ENCODE measurements at places on chromosomes 1 and 21.

- no peak overlapping the region for H3K27ac ChIP-seq
- H3K4me3 ChIP-seq = no peak overlapping the region
- H3K4me1 ChIP-seq = peaks cover 2% of the 10 kb centered on the region
- H3K27me3 ChIP-seq = no peaks in the 10 kb centered on the region
- DNase-seq = no peak
These were observed 46.9 kb downstream of the SLC45A1 start for GRCh38 chr1:8364528-8365442.

DNA sequence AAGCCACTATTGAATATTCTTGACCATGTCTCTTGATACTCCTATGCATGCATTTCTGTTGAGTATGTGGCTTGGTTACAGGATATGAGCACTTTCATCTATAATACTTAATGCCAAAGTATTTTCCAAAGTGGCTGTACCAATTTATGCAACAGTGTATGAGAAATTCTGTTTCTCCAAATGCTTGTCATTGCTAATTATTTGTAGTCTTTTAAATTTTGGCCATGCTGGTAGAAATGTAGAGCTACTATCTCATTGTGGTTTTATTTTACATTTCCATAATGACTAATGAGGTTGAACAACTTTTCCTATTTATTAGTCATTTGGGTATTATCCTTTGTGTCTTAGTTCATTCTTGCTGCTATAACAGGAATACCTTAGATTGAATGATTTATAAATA is 71.4 kb upstream of the TSPAN2 start:
- no peaks in the 10 kb centered on the region for H3K27me3 ChIP-seq
- no peaks in the 10 kb centered on the region for H3K36me3 ChIP-seq
- no peak overlapping the region for H3K27ac ChIP-seq
- no peak overlapping the region for H3K4me3 ChIP-seq
- no peak for DNase-seq
- H3K4me1 ChIP-seq = no peaks in the 10 kb centered on the region

DNA sequence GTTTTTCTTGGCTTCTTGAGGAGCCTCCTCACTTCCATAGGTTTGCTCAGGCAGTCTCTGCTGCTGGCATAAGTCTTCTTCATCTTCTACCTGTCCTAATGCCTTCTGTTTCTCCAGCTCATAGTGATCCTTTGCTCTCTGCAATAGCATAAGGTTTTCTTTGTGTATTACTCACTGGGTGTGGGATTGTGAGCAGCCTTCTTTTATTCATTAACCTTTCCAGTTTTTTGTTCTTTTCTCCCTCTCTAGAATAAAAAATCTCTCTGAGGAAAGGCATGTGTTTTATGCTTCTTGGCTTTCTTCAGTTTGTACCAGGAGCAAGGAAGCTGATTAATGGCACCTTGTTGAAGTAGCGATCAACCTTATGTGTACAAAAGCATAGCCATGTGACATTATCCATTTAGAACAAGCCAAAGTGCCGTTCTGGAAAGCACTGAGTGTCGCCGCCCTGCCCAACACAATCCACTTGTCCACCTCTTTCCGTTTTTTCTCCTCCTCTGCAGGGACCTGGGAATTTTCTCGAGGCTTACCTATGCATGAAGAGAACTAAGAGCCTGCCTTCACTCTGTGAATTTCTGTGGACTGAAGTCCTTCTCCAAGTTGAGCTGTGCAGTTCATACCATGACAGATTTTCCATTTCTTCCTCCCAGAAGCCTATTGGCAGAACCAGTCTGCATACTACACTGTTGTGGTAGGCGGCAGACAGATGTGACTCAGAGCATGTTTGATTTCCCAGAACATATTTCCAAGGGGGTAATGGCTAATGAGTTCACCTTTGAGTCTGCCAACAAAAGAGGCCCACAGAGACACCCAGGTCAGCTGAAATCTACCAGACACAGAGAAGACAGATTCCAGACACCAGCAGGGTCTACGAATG is 39.0 kb downstream of the DPT start:
- no peak overlapping the region for H3K4me3 ChIP-seq
- peaks cover 10% of the 10 kb centered on the region for H3K27me3 ChIP-seq
- no peak overlapping the region for H3K27ac ChIP-seq
- H3K36me3 ChIP-seq = no peaks in the 10 kb centered on the region
- no peak for DNase-seq

DNA sequence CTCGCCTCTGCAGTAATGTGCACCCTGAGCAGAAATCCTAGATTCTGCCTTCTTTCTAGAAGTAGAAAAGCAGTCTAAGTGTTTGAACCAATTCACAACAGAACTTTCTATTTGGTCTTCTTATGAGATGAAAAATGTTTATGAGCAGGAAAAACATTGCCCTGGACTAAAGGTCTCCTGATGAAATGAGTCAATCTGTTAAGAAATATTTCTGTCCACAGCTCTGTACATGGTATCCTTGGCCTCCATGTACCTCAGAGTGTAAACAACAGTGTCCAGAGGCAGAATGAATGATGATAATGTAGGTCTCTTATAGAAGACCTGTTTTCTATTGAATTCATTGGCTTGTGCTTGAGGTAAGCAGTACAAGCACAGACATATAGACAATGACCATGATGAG is 6.2 kb upstream of the APCS start:
- no peak overlapping the region for H3K4me3 ChIP-seq
- H3K36me3 ChIP-seq = no peaks in the 10 kb centered on the region

- DNase-seq = peak; percentile 54
- H3K4me1 ChIP-seq = peaks cover 79% of the 10 kb centered on the region
- peak overlapping the region; percentile 88 for H3K27ac ChIP-seq
- H3K36me3 ChIP-seq = peaks cover 47% of the 10 kb centered on the region
These were observed 48.6 kb downstream of the MDM4 start for GRCh38 chr1:204564835-204565234.

DNA sequence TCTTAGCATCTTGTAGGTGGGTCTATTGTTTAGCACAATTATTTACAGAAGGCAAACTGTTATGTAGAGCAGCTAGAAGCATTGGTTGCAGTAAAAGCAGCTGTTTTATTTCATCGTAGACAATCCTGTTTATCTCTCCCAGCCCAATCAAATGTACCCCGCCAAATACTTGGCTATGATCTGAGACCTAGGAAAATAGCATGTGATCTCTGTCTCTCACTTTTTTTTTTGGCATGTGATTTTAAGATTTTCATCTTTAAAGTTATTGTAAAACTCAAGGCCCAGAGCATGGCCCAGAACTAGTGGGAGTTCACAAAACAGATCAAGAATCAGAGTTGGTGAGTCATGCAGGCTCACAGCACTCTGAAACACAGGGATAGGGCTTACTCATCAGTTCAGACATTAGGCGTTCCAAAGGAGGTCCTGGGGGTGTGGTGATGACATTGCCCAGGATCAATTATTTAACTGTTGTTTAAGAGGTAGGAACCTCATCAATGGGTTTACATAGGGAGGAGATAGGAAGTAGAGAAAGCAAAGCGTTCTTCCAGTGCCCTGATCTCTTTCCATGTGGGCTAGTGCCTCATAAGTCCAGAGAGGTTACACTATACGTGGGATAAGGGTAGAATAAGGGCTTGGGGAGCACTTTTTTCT is 40.2 kb downstream of the TBX19 start:
- H3K27ac ChIP-seq = no peak overlapping the region
- peaks cover 24% of the 10 kb centered on the region for H3K4me1 ChIP-seq
- no peaks in the 10 kb centered on the region for H3K27me3 ChIP-seq
- DNase-seq = no peak
- H3K4me3 ChIP-seq = no peak overlapping the region
- peaks cover 4% of the 10 kb centered on the region for H3K36me3 ChIP-seq

GRCh38 chr1:38102636-38103035 is 56.0 kb upstream of the POU3F1 start:
- no peaks in the 10 kb centered on the region for H3K36me3 ChIP-seq
- no peak overlapping the region for H3K27ac ChIP-seq
- no peaks in the 10 kb centered on the region for H3K4me1 ChIP-seq
- no peak overlapping the region for H3K4me3 ChIP-seq

- DNase-seq = peak; percentile 48
- peak overlapping the region; percentile 39 for H3K4me3 ChIP-seq
- H3K27me3 ChIP-seq = no peaks in the 10 kb centered on the region
- H3K27ac ChIP-seq = no peak overlapping the region
- H3K4me1 ChIP-seq = peaks cover 9% of the 10 kb centered on the region
These were observed 34.9 kb downstream of the CENPF start for GRCh38 chr1:214637722-214638458.

- no peaks in the 10 kb centered on the region for H3K27me3 ChIP-seq
- no peak overlapping the region for H3K4me3 ChIP-seq
- H3K4me1 ChIP-seq = no peaks in the 10 kb centered on the region
- no peak for DNase-seq
- H3K27ac ChIP-seq = no peak overlapping the region
- H3K36me3 ChIP-seq = no peaks in the 10 kb centered on the region
These were observed 290.3 kb downstream of the CHRM3 start for GRCh38 chr1:239676522-239677273.

GRCh38 chr21:16082038-16082816 is 352.4 kb downstream of the USP25 start:
- H3K36me3 ChIP-seq = no peaks in the 10 kb centered on the region
- no peaks in the 10 kb centered on the region for H3K4me1 ChIP-seq
- no peaks in the 10 kb centered on the region for H3K27me3 ChIP-seq
- no peak overlapping the region for H3K4me3 ChIP-seq

- H3K4me1 ChIP-seq = no peaks in the 10 kb centered on the region
- no peaks in the 10 kb centered on the region for H3K27me3 ChIP-seq
- DNase-seq = no peak
These were observed 109.5 kb upstream of the UBE2U start for GRCh38 chr1:64093941-64094340.

DNA sequence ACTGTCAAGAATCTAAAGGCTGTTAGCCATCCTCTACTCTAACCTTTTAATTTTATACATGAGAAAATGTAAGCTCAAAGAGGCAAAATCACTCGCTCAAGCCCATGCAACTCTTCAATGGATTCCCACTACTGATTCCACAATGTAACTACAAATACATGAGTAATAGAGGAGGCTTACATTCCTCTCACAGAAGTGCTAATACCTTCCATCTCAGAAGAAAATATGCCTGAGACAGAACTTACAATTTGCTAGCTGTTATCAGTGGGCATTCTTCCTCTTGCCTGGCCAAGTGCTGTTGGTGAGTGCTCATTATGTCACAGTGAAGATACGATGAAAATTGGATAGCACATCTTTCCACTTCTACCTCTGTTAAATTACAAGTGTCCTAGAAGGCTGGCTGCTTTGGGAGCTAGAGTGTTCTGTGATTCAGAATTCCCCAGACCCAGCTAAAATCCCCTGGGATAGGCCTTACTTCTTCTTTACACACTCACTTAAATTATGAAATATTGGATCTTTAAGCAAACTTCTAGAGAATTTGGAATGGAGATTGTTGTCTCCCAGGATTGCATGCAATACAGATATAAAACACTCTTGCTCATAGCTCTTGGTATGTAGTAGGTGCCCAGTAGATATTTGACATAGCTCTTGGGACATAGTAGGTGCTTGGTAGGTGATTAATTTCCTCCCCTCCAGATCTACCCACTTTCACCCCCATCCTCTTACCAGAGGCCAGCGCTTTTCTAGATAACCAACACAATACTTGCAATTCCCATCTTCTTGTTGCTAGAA is 24.1 kb downstream of the BCL9 start:
- no peaks in the 10 kb centered on the region for H3K36me3 ChIP-seq
- no peak overlapping the region for H3K27ac ChIP-seq
- H3K27me3 ChIP-seq = peaks cover 12% of the 10 kb centered on the region
- H3K4me1 ChIP-seq = peaks cover 2% of the 10 kb centered on the region
- no peak overlapping the region for H3K4me3 ChIP-seq
- no peak for DNase-seq

DNA sequence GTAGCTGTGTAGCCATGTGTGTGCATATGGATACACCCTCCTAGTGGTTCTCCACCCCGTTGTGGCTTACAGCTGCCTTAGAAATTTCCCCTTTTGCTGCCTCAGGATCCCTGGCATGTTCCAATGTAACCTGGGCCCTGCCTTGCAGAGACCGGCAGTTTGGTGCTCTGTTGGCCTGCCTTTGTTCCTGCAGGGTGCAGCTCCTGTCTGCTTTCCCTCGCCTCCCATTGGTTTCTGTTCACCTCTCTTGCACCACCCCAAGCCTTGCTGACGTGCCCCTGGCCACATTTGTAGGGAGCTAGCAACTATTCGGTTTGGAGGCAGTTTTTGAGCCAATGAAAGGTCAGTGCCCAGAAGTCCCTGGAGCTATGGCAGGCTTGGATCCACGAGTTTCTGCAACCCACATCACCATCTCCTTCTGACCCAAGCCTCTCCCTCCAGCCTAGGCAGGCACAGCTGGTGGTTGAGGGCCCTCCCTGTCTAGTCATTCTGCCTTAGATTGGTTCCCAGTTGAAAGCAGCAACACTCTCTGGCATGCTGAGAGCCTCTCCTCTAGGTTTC is 54.9 kb downstream of the MAB21L3 start:
- peaks cover 40% of the 10 kb centered on the region for H3K27me3 ChIP-seq
- peaks cover 22% of the 10 kb centered on the region for H3K4me1 ChIP-seq
- no peaks in the 10 kb centered on the region for H3K36me3 ChIP-seq
- H3K4me3 ChIP-seq = no peak overlapping the region
- no peak overlapping the region for H3K27ac ChIP-seq

GRCh38 chr1:18978706-18979105 is 22.2 kb upstream of the IFFO2 start:
- H3K4me1 ChIP-seq = no peaks in the 10 kb centered on the region
- no peak overlapping the region for H3K27ac ChIP-seq
- DNase-seq = no peak
- H3K36me3 ChIP-seq = peaks cover 2% of the 10 kb centered on the region
- peaks cover 48% of the 10 kb centered on the region for H3K27me3 ChIP-seq
- H3K4me3 ChIP-seq = no peak overlapping the region

GRCh38 chr1:173062150-173062938 is 11.6 kb upstream of the TNFSF18 start:
- no peak for DNase-seq
- no peaks in the 10 kb centered on the region for H3K36me3 ChIP-seq
- no peaks in the 10 kb centered on the region for H3K4me1 ChIP-seq
- no peak overlapping the region for H3K27ac ChIP-seq
- H3K27me3 ChIP-seq = peaks cover 4% of the 10 kb centered on the region
- no peak overlapping the region for H3K4me3 ChIP-seq

- peak overlapping the region; percentile 90 for H3K27ac ChIP-seq
- no peak overlapping the region for H3K4me3 ChIP-seq
- H3K27me3 ChIP-seq = no peaks in the 10 kb centered on the region
- peaks cover 92% of the 10 kb centered on the region for H3K4me1 ChIP-seq
- DNase-seq = peak; percentile 77
These were observed 251.6 kb upstream of the SGIP1 start for GRCh38 chr1:66282343-66282852.

GRCh38 chr1:166971252-166971651 is 4.1 kb downstream of the ILDR2 start:
- H3K4me3 ChIP-seq = no peak overlapping the region
- no peaks in the 10 kb centered on the region for H3K36me3 ChIP-seq
- H3K4me1 ChIP-seq = peaks cover 55% of the 10 kb centered on the region
- DNase-seq = peak; percentile 25

GRCh38 chr21:41402796-41403195 is 23.2 kb upstream of the MX1 start:
- H3K4me1 ChIP-seq = peaks cover 4% of the 10 kb centered on the region
- DNase-seq = no peak
- H3K27ac ChIP-seq = no peak overlapping the region
- H3K4me3 ChIP-seq = no peak overlapping the region

- H3K27me3 ChIP-seq = peaks cover 35% of the 10 kb centered on the region
- DNase-seq = no peak
- no peak overlapping the region for H3K4me3 ChIP-seq
- H3K27ac ChIP-seq = no peak overlapping the region
- H3K4me1 ChIP-seq = peaks cover 2% of the 10 kb centered on the region
These were observed 36.2 kb downstream of the LDLRAP1 start for GRCh38 chr1:25579292-25580252.
